ENCODE measurements at places on chromosomes 1 and 21.

GRCh38 chr1:221045842-221046831 lies 166.9 kb downstream of the HLX start:
- DNase-seq = no peak

GRCh38 chr1:201999625-202000238 lies 10.7 kb upstream of the ELF3 start:
- no peak for DNase-seq

GRCh38 chr1:7753641-7754040 lies 17.5 kb upstream of the VAMP3 start:
- no peak for DNase-seq

GRCh38 chr1:153400244-153400643 lies 9.4 kb upstream of the S100A8 start:
- DNase-seq = no peak

GRCh38 chr1:248804771-248805681 lies 20.7 kb downstream of the SH3BP5L start:
- DNase-seq = no peak

DNA sequence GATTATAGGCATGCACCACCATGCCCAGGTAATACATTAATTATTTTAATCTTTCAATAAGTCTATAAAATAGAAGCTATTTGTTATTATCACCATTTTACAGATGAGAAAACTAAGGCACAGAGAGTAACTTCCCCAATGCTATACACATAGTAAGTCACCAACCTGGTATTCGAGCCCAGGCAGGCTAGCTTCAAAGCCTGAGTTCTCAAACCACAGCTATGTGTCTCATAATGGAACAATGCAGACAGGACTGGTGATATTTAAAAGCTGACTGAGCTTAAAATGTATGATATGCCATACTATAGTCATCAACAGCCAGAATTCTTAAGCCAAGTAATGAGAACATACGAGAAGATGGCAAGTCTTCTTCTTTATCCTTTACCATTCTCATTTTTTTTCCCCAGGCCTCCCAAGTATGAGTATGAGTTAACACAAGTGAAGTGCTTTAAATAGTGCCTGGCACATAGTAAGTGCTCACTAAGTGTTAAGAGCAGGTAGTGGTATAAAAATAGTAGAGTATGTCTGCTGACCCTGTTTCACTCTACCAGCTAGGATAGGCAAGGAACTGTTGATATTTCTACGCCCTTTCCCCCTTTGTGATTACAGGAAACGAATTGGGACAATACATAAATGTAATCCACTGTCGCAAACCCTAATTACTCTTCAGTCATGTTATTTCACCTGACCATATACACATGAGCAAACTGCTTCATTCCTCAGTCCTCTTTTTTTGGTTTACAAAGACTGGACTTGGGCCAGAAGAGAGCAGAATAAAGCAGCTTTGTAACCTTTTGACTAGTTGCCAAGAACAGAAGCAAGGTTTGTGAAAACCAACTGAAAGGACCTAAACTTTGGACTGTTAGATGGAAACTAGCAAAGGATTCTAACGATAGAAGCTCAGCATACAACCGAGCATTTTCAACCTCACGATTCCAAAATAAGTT lies 9.5 kb downstream of the EYA3 start:
- no peak for DNase-seq

GRCh38 chr1:87318056-87318650 lies 10.5 kb upstream of the LMO4 start:
- DNase-seq = no peak

- no peak for DNase-seq
These were observed 52.2 kb downstream of the PLA2G4A start for GRCh38 chr1:186880982-186881381.

DNA sequence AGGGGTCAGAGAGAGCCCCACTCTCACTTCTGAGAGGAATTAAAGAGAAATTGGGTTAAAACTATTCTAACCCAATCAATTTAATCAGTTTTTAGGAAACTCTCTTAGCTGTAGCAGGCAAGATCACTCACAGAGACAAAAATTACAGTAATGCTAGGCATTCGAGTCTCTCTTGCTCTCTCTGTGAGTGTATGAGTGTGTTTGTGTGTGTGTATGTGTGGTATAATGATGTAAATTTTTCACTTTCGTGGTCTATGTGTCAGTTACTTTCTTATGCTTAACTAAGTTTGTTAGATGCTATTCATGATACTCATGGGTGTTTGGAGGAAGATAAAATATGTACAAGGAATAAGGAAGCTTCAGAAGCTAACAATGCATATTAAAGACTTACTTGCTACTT lies 131.3 kb downstream of the FASLG start:
- DNase-seq = no peak

- DNase-seq = no peak
These were observed 21.9 kb upstream of the PIK3CD start for GRCh38 chr1:9629445-9630201.

DNA sequence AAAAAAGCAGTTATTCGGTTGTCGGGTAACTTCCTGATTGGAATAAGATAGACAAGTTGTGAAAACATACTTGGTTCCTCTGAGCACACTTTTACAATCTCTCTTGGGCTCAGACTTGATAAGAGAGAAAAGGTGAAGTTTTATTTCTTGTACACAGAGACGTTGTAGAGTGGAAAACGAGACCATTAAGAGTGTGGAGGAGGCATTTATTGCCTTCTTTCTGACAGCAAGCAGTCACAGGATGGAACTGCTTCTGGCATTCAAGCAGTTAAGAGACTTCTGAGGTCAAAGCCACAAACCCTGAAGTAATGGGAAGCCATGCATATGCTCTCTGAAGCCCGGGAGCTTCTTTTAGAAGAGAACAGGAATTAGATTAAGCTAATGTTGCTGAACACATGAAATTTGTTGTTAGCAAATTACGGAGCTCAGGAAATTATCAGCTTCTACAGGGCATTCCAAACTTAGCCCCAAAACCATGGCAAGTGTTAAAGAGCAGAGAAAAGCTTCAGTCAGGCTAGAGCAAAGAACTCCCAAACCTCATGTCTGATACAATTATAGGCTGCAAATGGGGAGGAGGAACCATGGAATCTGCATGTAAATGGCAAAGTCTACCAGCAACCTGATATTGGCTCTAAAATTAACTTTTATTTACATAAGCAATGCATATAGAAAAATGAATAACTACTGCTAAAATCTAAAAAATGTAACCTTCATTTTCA lies 26.0 kb downstream of the S1PR1 start:
- DNase-seq = no peak

- no peak for DNase-seq
These were observed 739.6 kb upstream of the CXADR start for GRCh38 chr21:16773206-16773605.

- DNase-seq = no peak
These were observed 62.4 kb upstream of the DUSP10 start for GRCh38 chr1:221804303-221804702.
